ENCODE measurements at places on chromosomes 13 and 19.

- DNase-seq, result no peak
Measured at GRCh38 chr13:50080911-50081678, 65.9 kb downstream of the KCNRG start.

DNA sequence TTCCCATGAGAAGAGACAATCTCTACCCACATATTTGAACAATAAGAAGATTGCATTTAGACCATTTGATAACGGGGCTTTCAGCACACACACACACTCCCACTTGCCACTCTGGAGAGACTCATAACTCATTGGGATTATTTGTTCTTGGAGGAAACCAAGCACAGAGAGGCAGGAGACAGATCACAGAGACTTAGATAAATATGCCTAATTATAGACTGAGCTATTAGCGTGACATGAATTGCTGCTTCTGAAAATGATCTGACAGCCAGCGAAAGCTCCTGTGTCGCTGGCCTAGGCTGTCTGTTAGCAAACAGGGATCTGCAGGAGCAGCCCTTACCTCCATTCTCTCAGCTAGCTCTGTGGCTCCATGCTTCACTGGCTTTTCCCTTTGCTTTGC is 111.4 kb downstream of the CCNA1 start:
- no peak for DNase-seq

- DNase-seq, result no peak
Measured at GRCh38 chr19:18735324-18735723, 51.8 kb downstream of the CRTC1 start.

DNA sequence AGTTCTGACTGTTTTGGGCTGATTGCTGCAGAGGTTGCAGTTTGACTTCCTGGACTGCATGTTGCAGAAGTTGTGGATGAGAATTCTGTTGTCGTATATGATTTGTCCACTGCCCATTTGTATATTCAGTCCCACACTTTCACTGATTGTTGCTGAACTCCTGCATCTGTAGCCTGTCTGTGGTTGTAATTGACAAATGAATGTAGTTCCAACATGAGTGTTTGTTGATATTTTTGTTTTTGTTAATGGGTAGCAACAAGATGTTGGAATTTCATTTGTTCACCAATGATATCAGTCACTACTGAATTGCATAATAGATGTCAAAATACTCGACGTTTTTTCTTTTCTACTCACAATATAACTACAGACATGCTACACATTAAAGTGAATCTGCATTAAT is 533.9 kb downstream of the DCT start:
- DNase-seq, result no peak

- DNase-seq, result no peak
Measured at GRCh38 chr13:88472316-88472715, 801.1 kb downstream of the SLITRK5 start.

- no peak for DNase-seq
Measured at GRCh38 chr13:64755961-64756360, 2474.2 kb downstream of the PCDH9 start.

GRCh38 chr13:107028751-107029150 is 460.8 kb upstream of the ARGLU1 start:
- no peak for DNase-seq

- no peak for DNase-seq
Measured at GRCh38 chr13:113508521-113509254, 18.2 kb upstream of the DCUN1D2 start.

GRCh38 chr13:37029617-37030016 is 29.0 kb downstream of the EXOSC8 start:
- no peak for DNase-seq

- no peak for DNase-seq
Measured at GRCh38 chr13:99039718-99040280, 61.9 kb upstream of the DOCK9 start.

- DNase-seq, result no peak
Measured at GRCh38 chr13:74767050-74767449, 632.8 kb upstream of the KLF12 start.

DNA sequence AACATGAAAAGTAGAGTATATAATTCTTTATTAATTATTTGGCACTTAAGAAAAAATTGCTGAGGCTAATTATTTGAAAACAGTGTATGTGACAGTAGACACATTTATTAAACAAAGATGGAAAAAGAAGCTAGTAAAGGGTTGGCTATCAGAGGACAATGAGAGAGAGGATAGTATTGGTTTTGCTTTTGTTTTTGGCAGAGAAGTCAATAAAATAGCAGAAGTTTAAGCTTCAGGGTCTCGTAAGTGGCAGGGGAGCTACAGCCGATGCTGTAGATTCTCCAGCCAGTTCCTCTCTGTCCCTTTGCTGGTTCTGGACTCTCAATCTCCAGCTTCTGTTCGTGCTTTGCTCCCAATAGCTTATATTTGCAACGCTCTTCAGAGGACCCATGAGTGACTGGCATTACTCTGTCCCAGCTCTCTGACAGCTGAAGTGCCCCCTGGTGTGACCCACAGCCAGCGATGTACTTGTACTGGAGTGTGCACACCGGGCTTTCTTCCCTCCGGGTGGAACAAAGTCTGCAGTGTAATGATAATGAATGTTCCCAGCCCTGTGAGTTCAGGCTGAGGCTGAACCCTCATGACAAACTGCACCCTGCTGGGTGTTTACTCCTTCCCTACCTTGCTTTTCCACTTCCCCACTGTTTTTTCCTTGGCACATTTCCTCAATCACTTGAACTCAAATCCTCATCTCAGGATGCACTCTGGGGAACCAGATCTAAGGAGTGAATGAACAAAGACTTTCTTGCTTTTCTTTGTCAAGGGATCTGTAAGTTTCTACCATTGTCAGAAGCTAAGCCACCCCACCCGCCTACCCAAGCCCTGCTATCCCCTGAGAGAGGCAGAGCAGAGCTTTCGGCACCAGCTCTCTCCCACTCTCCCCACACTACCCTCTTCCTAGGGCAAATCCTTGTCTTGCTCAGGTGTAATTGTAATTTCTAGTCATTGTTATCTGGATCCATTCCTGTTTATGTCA is 254.8 kb downstream of the LHFPL6 start:
- no peak for DNase-seq
